Epithelial cell of alveolus of lung (primary cell): ENCODE measurements at places on chromosomes 11 and 22. TPM values are rescaled to one million over a fixed set of nuclear protein-coding genes. Genes with fewer than 3 reads are reported as not detected.

Gene CLMP
- 107 and 130 TPM in 2 replicates for total RNA-seq

Gene CYTH4
- total RNA-seq, result 0.39 TPM in 1 of 2 replicates, not detected in the other

Gene MIAT
- 0.39 and 0.80 TPM in 2 replicates for total RNA-seq

Gene DDTL
- 0.26 and 2.6 TPM in 2 replicates for total RNA-seq

Gene CNTF
- total RNA-seq, result 0.13 and 2.4 TPM in 2 replicates

Gene ARHGAP20
- total RNA-seq, result 1.4 and 2.7 TPM in 2 replicates

Gene LARGE1
- 4.6 and 6.2 TPM in 2 replicates for total RNA-seq

Gene MMP12
- not detected in 2 replicates for total RNA-seq

Gene FOLH1
- total RNA-seq, result 0.40 and 0.78 TPM in 2 replicates

Gene NXPE2
- not detected in 2 replicates for total RNA-seq

Gene APOBEC3C
- 26.5 and 31.0 TPM in 2 replicates for total RNA-seq

Gene GVQW3
- total RNA-seq, result 0.65 and 1.7 TPM in 2 replicates

Gene SYT13
- total RNA-seq, result 0.24 TPM in 1 of 2 replicates, not detected in the other

Gene TTC36
- 1.2 TPM in 1 of 2 replicates, not detected in the other for total RNA-seq

Gene LRRC74B
- total RNA-seq, result not detected in 2 replicates

Gene ABCC8
- total RNA-seq, result not detected in 2 replicates

Gene VWCE
- total RNA-seq, result 2.3 and 2.6 TPM in 2 replicates

Gene NLRP6
- not detected in 2 replicates for total RNA-seq

Gene PAMR1
- total RNA-seq, result 22.2 and 123 TPM in 2 replicates

Gene LARGE2
- 0.24 and 0.52 TPM in 2 replicates for total RNA-seq

Gene RHOD
- total RNA-seq, result 3.4 and 19.4 TPM in 2 replicates

Gene FGF19
- under 0.01 TPM in 1 of 2 replicates, not detected in the other for total RNA-seq

Gene FAM181B
- total RNA-seq, result under 0.01 TPM in 1 of 2 replicates, not detected in the other

Gene TLCD5
- 5.8 and 6.0 TPM in 2 replicates for total RNA-seq

Gene RAG2
- not detected in 2 replicates for total RNA-seq

Gene HEPN1
- total RNA-seq, result not detected in 2 replicates

Gene OR4A16
- not detected in 2 replicates for total RNA-seq

Gene OR52E8
- total RNA-seq, result not detected in 2 replicates

Gene MTFP1
- 20.0 and 53.7 TPM in 2 replicates for total RNA-seq

Gene ISX
- not detected in 2 replicates for total RNA-seq

Gene MS4A15
- not detected in 2 replicates for total RNA-seq

Gene FGF4
- total RNA-seq, result not detected in 2 replicates

Gene TNNT3
- total RNA-seq, result 12.1 TPM in 1 of 2 replicates, not detected in the other

Gene TCIRG1
- total RNA-seq, result 67.6 and 116 TPM in 2 replicates

Gene TRPT1
- 64.4 and 82.9 TPM in 2 replicates for total RNA-seq

Gene JHY
- total RNA-seq, result 0.40 and 1.6 TPM in 2 replicates

Gene HTR3B
- not detected in 2 replicates for total RNA-seq

Gene DRD4
- not detected in 2 replicates for total RNA-seq

Gene POTEH
- total RNA-seq, result not detected in 2 replicates

Gene ADM
- total RNA-seq, result 99.0 and 131 TPM in 2 replicates

Gene ANO9
- 0.39 TPM in 1 of 2 replicates, not detected in the other for total RNA-seq

Gene MIOX
- total RNA-seq, result not detected in 2 replicates
